Astrocyte of the spinal cord (primary cell): ENCODE measurements at places on chromosomes 16 and 17.

- no peak for DNase-seq
These were observed at the start of gene ADAM11 for GRCh38 chr17:44758414-44759085. TSS of gene ADAM11 (plus strand) at chr17:44758988. CDS start at chr17:44759200, 212 bp downstream.

- DNase-seq, result no peak
These were observed 1.0 kb downstream of the HOXB2 start for GRCh38 chr17:48543854-48544348.

- peak; percentile 85 for DNase-seq
These were observed 228.6 kb downstream of the ZFHX3 start for GRCh38 chr16:72819345-72819744.

DNA sequence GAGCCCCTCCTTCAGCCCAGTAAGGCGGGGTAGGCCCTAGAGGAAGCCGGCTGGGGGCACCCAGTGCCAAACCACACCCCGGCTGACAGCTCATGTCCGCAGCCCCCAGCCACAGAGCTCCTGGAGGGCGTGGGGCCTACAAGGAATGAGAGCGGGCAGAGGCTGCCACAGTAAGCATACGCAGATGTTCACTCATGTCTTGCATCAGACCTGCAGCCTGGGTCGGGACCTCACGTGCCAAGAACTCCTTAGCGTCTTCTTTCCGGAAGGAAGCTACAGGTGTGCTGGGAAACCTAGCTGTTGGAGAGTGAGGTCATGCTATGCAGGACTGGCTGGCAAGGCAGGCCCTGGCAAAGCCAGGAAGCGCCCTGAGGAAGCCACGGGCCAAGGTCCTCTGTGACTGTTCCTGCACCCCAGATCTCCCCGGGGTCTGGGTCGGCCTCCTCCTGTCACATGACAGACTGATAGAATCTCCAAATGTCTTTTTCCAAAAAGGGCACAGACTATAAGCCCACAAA, 1.6 kb downstream of the ZNF598 start:
- peak; percentile 39 for DNase-seq

- DNase-seq, result peak; percentile 11
These were observed 24.8 kb upstream of the CSNK2A2 start for GRCh38 chr16:58222532-58223316.

- DNase-seq, result no peak
These were observed 138.6 kb downstream of the MAP2K6 start for GRCh38 chr17:69552986-69553667.

- no peak for DNase-seq
These were observed 10.2 kb upstream of the ETV4 start for GRCh38 chr17:43556292-43556691.

- DNase-seq, result no peak
These were observed 136.2 kb upstream of the SALL1 start for GRCh38 chr16:51287121-51287755.

- no peak for DNase-seq
These were observed 163.8 kb downstream of the TOX3 start for GRCh38 chr16:52383119-52383518.

GRCh38 chr17:49497148-49498028, 2.3 kb downstream of the NGFR start:
- DNase-seq, result peak; percentile 18

- no peak for DNase-seq
These were observed 8.4 kb upstream of the NXN start for GRCh38 chr17:987931-988330.

DNA sequence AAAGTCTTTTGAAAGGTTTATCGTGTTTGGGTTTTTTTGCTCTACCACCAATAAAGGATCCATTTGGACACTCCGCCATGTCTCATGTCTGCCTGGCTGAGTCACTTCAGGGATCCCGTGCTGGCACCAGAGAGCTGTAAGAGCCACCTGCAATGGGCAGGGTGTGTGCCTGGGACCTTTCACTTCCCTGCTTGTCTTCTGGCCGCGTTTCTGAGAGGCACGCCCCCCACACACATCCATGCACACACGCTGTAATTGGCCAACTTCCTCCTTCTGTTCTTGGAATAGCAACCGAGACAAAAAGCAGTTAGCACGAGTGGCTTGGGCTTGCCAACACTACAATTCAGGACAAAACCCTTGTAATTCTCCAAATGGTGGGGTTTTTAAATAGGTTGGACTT, 9.8 kb upstream of the SOST start:
- DNase-seq, result no peak

DNA sequence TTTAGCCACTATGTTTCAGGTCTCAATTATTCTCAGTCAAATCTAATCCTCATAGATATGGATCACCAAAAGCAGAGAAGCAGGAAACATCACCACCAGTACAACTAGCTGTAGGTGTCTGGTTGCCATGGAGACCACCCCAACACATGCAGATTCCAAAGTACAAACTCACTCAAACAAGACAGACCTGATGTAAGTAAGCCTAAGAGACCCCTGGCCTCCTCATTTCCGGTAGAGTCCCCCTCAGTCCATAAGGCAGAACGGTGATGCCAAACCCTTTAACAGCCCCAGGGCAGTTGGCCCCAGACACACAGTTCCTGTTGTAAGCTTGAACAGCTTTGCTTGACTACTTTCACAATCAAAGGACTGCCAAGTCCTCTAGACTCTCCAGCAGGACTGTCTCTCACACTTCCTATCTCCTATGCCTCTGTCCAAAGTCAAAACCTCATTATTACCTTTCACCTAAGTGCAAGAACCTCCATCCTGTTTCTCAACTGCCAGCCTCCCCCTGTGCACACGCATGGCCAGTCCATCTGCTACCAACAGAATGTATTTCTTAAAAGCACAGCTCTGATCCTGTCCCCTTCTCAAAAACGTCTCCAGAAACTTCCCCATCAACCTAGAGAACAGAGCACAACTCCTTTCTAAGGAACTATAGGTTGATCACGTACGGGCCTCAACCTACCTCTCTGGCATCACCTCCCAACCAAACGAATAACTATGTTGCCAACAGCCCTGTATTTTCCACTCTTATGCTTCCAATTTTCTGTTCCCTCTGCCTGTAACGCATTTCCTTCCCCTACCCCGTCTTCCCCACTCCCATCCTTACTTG, 23.9 kb downstream of the SLC39A11 start:
- peak; percentile 86 for DNase-seq

DNA sequence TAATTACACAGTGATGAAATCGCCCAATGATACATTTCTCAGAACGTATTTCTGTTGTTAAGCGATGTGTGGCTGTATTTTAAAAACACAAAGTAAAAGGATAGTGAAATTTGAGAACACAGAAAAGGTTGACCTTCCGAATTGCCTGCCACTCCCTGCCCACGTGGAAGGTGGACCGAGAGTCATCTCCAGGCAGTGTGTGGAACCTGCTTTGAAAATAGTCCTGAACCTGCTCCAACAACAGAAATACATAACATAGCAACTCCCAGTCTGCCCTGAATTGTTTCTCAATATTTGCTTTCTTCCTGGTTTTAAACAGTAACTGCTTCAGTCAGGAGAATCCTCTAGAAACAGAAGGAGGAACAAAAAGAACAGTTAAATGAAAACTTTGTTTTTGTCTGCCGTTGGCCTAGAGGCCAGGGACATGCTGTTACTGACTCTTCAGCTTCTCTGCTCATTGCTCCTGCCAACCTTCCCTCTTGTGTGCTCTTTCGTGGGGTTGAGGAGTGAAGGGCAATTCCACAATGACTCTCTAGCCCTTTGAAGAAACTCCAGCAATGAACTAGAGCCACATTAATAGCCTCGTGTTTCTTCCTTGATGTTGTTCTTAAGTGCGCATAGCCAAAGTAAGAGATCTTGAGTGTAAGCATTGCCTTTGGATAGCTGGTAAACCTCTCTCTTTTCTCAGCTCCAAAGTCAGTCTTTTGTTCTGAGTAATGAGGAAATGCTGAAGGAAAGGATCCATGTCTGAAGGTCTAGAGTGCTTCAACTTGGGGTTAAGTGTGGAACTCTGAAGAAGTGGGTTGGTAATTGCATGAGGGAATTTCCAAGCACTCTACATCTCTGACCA, 452.5 kb upstream of the CCL2 start:
- DNase-seq, result no peak

DNA sequence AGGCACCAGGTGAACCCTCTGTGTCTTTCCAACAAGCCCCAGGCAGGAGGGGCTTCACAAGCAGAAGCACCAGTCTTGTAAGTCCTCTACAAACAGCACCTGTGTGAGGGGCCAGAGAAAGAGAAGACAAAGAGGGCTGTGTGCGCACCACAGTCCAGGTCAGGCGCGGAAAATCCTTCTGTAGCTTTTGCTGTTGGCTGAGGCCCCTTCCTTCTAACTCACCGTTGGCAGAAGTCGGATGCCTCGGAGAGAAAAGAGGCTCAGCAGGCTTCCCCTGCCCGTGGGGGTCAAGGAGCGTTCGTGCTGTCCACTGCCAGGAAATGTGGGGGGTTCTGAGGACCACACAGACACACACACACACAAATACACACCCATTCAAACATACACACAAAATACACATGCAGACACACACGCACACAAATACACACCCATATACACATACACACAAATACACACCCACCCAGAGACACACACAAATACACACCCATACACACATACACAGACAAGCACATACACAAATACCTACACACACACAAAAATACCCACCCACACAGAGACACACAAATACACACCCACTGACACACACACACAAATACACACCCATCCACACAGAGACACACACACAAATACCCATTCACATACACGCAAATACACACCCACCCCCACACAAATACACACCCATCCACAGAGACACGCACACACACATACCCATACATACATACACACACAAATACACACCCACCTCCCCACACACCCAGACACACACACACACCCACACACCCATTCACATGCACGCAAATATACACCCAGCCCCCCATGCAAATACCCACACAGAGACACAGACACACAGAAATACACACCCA, 6.8 kb downstream of the ZG16B start:
- peak; percentile 16 for DNase-seq

GRCh38 chr16:22324787-22325597, 27.8 kb downstream of the POLR3E start:
- DNase-seq, result no peak

GRCh38 chr16:89159066-89159849, 12.3 kb upstream of the CDH15 start:
- no peak for DNase-seq

DNA sequence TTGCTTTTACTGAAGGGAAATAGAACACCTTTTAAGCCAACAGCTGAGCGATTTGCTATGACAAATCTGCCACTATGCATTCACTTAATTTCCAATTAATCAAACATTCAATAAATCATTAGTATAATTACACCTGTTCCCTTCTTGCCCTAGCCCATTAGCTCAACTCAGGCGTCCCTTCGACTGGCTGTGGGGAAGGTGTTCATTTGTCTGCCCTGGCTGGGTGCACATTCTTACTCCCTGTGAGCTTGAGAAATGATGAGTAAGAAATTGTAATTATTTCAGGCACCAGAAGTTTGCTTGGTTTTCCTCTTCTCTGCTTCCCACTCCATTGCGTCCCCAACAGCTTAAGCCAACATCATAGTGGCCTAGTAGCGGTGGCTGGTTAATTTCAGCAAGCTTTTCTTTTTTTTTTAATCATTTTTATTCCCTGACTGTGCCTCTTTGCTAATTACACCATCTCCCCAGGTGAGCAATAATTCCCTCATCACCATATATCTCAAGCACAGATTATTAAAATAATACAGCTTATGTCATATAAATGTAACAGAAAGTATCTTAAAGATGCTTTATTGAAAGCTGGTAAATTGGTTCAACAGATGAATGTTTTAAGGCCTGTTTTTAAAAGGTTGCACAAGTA, 623.9 kb upstream of the RBFOX1 start:
- no peak for DNase-seq

- DNase-seq, result no peak
These were observed 1.8 kb upstream of the ERN1 start for GRCh38 chr17:64131606-64132270.

DNA sequence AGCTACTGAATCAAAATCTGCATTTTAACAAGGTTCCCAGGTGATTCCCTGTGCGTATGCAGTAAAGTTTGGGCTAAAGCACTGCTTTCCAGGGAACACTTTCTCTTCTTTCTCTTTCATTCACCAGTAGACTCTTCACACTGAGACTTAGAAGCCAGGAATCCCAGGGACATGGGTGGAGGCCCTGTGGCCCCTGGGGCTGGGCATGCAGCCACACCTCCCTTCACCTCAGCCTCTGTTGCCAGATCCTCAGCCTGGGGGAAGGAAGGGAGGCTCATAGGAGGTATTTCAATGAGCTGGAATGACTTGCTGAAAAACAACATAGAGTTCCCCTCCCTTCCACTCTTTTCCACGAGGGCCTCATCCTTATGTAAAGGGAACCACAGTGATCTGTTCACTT, 1.2 kb downstream of the G6PC3 start:
- DNase-seq, result no peak

DNA sequence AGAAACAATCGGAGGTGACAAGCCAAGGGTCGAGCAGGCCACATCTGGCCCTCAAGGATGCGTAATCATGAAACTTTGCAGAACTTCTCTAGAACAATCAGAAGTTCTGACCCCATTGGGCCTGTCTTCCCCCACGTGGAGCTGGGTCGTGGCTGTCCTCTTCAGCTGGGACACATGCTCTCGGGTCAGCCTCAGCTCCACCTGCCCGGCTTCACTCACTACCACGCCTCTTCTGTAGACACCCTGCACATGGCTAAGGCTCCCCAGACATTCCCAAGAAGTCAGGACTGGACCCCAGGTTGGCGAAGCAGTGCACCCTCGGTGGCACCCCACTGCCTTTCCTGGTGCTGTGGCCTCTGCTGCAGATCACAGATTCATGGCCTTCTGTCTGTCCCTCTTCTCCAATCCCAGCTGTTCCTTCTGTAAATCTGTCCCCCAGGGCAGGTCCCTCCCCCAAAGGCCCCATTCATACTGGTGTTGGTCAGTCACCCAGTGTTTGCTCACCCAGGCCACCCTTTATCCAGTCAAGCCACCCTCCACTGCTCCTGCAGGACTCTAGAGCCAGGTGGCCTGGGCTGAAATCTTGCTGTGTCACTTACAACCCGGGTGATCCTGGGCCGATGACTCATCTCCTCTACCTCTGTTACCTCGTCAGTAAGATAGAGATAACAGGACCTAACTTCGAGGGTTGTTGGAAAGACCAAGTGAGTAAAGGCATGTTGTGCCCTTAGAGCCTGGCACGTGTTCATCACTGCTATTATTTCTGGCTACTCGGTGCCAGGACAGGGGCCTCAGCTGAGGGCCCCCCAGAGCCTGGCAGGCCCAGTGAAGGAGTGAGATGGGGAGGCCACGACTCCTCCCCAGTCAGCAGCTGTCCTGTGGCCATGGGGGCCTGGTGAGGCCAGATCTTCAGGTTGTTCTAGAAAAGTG, 1.4 kb upstream of the SLC5A11 start:
- no peak for DNase-seq

GRCh38 chr16:77925531-77925930, 96.8 kb upstream of the CLEC3A start:
- DNase-seq, result no peak
